ENCODE measurements at places on chromosomes 6 and 20.

- DNase-seq, result no peak
Observed at GRCh38 chr6:25369036-25369432, 89.9 kb downstream of the CARMIL1 start.

DNA sequence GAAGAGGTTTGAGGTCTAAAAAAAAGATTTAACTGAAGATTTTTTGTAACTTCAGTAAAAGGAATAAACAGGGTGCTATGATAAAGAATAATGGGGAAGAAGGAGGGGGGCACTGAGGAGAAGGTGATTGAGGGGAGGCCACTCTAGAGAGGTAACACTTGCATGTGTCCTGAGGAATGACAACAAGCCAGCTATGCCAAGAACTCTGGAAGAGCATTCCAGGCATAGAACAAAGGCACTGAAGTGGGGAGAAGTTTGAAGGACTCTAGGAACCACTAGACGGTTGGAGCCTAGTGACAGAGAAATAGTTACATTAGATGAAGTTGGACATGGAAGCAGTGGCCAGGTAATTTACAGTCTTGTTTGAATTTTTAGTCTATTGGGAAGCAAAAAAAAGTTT, 10.8 kb upstream of the SF3B5 start:
- DNase-seq, result no peak

DNA sequence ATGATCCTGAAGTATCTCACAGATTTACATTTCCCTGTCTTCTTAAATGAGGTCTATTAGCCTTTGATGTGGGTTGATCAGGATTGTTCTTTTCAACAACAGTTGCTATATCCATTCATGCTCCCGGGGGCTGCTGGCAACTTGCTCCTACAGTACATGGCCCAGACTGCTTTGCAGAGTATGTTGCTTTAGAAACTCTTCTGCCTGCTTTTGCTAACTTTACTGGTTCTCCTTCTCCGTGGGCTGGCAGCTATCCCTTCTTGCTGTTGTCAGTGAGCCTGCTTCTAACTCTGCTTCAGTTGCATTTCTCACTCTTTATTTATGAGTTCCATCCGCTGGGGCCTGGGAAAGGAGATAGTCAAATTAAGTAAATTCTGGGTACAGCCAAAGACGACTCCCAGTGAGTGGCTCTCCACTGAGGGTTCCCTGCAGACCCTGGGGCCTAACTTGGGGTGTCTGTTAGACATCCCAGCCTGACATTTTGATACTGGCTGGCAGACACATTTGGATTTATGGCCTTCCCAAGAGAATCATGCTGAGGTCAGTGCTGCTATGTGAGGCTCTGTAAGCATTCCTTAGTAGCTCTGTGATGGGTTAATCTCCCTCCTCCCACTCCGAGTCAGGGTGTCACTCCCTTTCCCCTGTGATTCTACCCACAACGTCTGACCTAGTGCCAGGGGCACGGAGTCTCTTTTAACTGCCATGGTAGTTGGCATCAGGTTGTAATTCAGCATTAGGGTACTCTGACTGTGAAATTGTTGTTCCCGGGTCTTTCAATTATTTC, 73.6 kb downstream of the SLX4IP start:
- DNase-seq, result no peak

- DNase-seq, result no peak
Observed at GRCh38 chr6:143141442-143141841, 80.8 kb downstream of the AIG1 start.

GRCh38 chr20:46551522-46552381, 1.3 kb upstream of the OCSTAMP start:
- no peak for DNase-seq

GRCh38 chr6:132505158-132505557, 7.8 kb downstream of the STX7 start:
- DNase-seq, result no peak

GRCh38 chr20:22572023-22572422, 12.3 kb downstream of the FOXA2 start:
- DNase-seq, result no peak

DNA sequence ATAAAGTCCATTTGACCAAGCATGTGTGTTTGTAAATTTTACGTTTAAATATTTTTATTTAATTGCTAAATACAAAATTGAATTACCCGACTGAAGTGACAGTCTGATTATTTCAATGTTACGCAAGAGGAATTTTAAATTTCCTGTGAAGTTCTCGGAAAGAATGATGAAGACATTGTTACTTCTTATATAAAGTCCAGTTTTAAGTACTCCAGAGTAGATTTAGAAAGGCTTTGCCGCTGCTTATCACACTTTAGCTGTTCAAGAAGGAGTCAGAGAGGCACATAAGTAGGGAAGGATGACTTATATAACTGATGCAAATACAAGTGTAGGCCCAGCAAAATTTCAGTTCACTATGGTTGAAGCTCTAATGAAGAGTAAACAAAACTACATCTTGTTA, 265.1 kb upstream of the CITED2 start:
- DNase-seq, result no peak

GRCh38 chr20:25252230-25252651, 4.4 kb downstream of the PYGB start:
- DNase-seq, result no peak

DNA sequence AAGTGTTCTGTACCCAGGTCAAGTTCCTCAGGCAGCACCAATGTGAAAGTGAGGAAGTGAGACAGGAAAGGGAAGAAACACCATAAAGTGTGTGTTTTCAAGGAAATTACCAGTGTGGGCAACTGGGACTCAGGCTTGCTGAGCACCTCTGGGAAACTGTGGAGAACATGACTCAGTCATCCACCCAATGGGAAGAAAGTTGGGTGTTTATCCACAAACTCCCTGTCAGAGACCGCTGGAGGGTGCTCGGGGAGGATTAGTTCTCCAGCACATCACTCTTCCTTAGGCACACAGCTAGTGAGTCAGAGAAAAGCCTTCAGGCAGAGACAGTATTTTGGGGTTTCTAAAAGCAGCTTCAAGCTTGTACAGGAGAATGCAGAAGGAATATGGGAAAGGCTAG, 93.6 kb downstream of the PCSK2 start:
- DNase-seq, result no peak

- no peak for DNase-seq
Observed at GRCh38 chr6:44067173-44068139, 59.8 kb downstream of the MRPL14 start.

DNA sequence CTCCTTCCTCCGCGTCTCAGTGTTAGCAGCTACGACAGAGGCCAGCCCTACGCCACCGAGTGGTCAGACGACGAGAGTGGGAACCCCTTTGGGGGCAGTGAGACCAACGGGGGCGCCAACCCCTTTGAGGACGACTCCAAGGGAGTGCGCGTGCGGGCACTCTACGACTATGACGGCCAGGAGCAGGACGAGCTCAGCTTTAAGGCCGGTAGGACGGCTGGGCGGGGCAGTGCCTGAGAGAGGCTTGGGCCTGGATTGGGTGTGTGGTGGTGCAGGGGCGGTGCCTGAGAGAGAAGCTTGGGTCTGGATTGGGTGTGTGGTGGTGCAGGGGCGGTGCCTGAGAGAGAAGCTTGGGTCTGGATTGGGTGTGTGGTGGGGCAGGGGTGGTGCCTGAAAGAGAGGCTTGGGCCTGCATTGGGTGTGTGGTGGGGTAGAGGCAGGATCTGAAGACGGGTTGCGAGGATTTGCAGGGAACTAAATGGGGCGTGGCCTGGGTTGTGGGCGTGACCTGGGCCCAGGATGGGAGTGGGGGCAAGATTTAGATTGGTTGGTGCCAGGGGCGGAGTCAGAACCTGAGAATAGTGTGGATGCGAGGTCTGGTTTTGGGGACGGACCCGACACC, 24.4 kb downstream of the SPDEF start:
- DNase-seq, result no peak

- no peak for DNase-seq
Observed at GRCh38 chr6:36701401-36701991, 3.9 kb downstream of the RAB44 start.

DNA sequence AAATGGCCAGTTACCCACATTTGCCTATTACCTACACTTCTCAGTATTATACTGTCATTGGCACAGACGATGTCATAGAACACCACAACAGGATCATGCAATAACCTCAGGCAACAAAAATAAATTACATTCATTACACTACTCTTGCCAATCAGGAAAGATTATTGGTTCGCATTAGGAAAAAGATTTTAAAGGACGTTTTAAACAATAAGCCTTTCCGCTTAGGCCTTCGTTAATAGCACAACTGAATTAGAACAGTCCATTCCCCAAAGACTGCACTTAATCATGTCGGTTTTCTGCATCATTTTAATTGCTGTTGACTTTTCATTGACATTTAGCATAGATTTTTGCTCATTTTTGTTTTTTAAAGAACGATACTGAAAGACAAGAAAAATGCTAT, 912 bp upstream of the SENP6 start:
- no peak for DNase-seq

DNA sequence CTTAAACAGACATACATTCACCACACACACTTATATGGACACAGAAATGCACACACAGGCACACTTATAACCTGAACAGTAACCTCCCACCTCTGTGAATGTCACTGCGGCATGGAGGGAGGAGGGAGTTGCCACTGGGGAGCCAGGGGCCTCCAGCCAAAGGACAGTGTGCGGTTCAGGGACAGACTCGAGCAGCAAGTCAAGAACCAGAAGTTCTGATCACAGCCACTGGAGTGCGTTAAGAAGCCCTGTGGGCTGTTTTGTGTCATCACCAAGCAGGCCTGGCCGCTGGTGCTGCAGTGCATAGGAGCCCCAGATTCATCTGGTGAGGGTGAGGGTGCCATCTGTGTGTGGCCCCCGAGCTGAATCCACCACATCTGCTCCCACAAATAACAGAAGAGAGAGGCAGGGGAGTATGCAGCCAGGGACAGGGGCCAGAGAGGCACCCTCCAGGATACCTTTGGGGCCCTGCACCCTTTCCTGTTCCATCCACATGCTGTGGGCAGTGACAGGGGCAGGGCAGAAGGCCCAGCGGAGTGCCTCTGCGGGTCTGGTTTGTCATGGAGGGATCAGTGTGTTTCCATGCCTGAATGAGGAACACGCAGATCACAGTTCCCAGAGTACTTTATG, 20.3 kb downstream of the SYNDIG1 start:
- no peak for DNase-seq

GRCh38 chr6:1599469-1599868, 10.2 kb upstream of the FOXC1 start:
- no peak for DNase-seq

DNA sequence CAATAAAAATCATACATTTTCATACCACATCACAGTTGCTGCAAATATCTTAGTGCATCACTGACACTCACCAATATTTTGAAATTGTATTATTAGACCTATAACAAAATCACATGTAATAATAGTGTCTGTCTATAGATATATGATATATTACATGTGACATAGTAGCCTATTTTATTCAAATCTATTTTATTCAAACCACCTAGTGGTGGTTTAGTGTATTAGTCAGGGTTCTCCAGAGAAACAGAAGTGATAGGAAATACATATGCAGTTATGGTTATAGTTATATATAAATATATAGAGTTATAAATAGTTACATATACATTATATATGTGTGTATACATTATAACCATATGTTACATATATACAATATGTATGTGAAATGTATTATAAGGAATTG, 366.5 kb upstream of the ARID1B start:
- DNase-seq, result no peak

DNA sequence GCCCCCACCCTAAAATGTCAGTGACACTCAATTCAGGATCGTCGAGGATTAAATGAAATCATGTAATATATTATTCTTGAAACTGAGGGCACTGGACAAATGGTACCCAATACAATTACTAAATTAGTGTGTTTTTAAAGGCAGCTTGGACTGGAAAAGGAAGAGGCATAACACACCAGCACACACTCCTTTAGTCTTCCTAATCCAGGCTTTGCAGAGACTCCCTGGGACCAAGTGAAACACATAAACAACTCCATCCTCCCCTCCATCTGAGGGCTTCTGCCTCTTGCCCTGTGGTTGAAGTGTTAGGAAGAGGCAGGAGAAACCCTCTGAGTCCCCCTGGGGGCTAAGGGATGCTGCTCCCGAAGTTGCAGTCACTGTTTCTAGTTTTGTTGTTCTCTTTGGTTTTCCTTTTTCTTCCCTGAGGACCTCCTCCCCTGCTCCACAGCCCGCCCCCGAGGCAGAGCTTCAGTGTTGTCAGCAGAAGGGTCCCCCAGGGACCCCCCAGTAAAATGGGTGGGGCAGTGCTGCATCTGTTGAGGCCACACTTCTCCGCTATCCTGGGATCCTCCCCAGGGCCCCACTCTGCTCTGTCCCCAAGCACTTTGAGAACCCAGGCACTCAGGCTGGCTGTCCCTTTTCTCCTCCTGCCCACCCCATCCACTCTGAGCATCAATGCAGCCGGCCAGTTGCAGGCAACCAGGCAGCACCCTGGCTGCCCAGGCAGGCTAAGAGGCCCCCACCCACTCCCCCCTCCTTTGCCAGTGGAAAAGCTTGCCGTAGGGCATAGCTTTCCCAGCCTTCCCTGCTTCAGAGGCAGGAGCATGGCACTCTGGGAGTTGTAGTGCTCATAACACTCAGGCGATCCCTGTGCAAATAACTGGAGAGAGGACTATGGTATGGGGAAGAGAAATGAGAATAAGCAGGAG, 5.9 kb downstream of the TMEM63B start:
- DNase-seq, result peak; percentile 17

DNA sequence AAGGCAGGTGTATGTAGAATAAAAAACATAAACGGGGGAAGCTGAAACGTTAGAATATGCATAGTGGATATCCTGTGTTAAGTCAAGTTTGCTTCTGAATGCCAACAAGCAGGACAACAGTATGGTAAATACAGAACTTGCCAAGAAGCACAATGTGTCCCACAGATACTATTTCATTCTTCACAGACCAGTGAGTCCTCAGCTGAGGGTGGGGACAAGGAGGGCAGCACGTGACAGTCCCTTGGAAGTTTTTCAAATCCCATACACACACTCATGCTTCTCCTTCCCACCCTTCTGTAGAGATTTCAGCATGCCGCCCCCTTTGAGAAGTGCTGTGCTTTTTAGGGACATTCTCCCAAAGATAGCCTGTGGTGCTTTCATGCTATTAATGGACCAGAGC, 268.5 kb upstream of the ECI2 start:
- no peak for DNase-seq

DNA sequence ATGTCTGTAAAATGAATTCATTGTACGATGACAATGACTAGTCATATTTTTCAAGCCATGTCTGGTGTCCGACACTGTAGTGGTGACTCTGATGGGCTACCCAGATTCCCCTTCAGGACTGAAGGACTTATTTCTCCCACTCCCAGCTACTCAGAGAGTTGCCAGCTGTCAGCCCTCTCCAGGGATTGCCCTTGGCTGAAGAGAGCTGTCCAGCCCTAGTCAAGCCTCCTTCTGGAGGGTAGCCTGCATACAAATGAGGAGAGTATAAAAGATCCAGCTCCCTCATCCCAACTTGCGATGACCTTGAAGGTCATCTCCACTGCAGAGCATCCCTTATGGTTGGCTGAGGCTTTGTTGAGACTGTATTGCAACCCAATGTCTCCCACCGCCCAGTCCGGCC, 29.9 kb downstream of the JPH2 start:
- no peak for DNase-seq

GRCh38 chr6:83708546-83708969, 343 bp downstream of the SNAP91 start:
- DNase-seq, result no peak

DNA sequence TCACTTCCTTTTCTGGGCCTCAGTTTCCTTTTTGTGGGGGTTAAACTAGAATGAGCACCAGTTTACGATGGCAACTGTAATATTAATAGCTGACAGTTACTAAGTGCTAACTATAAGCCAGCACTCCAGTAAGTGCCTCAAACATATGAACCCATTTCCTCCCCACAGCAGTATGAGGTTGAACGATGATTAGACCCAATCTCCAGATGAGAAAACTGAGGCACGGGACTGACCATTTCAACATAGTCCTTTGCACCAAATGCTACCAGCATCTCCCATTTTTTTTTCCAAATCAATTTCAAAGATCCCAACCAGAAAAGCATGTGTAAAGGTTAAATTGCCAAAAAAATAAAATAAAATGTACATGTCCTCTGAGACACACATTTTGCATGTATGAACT, 7.1 kb downstream of the SLC13A3 start:
- no peak for DNase-seq
